ENCODE measurements at places on chromosomes 7 and 10.

DNA sequence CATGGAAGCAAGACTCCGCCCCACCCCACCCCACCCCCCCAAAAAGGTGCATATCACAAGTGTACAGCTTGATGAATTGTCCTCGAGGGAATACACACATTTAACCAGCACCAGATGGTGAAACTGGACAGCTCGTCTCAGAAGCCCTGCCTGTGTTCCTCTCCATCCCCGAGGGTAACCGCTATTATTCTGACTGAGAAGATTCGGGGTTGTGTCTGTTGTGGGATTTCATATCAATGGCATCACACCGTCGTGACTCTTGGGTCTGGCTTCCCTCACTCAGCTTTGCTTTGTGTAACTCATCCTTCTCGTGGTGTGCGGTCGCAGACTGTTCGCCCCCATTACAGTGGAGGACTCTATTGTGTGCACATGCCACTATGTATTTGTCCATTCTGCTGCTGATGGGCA lies 18.9 kb downstream of the PODXL start:
- no peak for DNase-seq

DNA sequence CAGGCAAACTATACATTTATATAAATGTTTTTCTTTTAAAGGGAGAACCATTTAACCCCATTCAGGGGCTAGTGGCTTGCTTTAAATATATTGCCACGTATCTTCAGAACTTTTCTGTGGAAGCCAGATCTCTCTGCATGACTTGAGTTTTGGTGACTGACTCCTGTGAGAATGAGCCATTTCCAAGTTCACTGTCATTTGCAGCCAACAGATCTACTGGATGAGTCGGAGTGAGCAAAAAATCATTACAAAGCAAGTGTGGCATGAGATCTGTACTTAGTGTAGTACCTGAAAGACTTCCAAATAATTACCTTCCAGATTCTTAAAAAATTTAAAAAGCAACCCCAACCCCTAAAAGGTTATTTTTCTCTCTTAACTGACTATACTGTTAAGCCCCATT lies 45.6 kb downstream of the PDSS1 start:
- DNase-seq = no peak

- DNase-seq = no peak
Observed at GRCh38 chr10:64785816-64786215, 1264.6 kb downstream of the REEP3 start.

GRCh38 chr7:107125475-107125874 lies 43.3 kb upstream of the HBP1 start:
- no peak for DNase-seq

DNA sequence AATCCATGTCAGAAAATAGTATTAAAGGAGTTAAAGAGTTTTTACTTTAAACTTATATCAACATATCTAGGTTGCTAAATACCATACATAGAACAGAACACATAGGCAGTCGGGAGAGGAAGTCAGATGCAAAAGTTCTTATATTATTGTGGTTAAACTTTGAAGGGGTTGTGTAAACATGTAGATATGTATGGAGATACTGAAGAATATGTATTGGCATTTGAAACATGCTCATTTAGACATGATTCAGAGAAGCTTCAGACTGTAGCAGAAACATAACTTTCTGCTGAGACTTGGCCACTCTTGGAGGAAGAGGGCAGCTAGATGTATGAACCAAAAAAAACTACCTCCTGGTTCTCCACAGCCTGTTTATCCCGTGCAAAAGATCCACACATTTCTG lies 103.5 kb upstream of the FERD3L start:
- DNase-seq = no peak

DNA sequence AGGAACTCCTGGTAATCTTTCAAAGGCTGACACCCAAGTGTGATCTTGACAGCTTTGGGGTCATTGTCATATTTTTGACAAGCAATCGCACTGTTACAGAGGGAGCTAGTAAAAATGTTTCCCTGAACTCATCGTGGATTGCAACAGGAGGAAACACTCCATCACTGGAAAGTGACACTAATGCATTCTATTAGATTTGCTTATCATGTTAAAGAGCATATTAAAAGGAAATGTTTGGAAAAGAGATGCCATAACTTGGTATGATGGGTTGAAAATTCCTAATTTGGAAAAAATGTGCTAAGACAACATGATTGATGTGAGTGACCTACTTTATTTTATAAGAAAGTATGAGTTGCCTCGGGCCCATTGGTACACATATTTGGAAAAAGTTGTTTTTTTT lies 22.7 kb upstream of the EMX2 start:
- no peak for DNase-seq

GRCh38 chr7:50212666-50213621 lies 91.6 kb upstream of the IKZF1 start:
- no peak for DNase-seq

GRCh38 chr10:22491480-22491879 lies 146.2 kb downstream of the SPAG6 start:
- DNase-seq = no peak

DNA sequence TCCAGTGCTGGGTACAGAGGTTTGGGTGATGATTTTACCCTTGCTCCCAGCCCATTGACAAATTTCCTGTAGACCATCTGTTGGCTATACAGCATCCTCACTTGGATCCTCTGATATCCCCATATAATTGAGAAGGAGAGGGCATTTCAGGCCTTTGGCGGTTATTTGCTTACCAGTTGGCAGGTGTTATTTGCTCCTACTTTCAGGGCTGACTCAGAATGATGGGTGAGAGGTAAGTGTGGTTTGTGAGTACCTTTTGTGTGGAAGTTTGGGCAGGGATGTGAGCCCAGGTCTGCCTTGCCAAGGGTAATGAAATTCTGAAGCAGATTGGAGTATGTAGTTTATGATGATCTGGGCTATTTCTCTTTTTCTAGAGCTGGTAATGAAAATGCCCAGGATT lies 93.6 kb downstream of the LRMDA start:
- no peak for DNase-seq

- no peak for DNase-seq
Observed at GRCh38 chr7:102811942-102812678, 63.3 kb downstream of the FAM185A start.

- DNase-seq = no peak
Observed at GRCh38 chr7:1463676-1464223, 4.5 kb upstream of the MICALL2 start.

DNA sequence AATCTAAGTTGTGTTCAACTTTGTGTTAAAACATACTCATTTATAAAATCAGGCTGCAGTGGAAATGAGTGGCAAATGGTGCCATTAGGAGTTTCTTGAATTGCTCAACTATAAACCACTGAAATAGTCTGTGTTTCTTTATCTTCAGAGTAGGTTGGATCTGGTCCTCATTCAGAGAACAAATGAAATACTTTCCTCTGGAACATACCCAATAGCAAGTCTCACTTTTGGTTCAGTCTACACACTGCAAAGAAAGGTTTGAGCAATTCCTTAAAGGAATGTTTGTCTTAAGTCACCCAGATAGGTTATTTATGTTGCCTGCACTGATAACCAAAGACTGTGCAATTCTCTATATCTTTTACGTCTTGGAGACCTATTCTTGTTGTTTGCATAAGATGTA lies 62.5 kb downstream of the ABCB4 start:
- DNase-seq = no peak

GRCh38 chr10:117694190-117694589 lies 151.6 kb downstream of the EMX2 start:
- DNase-seq = no peak

DNA sequence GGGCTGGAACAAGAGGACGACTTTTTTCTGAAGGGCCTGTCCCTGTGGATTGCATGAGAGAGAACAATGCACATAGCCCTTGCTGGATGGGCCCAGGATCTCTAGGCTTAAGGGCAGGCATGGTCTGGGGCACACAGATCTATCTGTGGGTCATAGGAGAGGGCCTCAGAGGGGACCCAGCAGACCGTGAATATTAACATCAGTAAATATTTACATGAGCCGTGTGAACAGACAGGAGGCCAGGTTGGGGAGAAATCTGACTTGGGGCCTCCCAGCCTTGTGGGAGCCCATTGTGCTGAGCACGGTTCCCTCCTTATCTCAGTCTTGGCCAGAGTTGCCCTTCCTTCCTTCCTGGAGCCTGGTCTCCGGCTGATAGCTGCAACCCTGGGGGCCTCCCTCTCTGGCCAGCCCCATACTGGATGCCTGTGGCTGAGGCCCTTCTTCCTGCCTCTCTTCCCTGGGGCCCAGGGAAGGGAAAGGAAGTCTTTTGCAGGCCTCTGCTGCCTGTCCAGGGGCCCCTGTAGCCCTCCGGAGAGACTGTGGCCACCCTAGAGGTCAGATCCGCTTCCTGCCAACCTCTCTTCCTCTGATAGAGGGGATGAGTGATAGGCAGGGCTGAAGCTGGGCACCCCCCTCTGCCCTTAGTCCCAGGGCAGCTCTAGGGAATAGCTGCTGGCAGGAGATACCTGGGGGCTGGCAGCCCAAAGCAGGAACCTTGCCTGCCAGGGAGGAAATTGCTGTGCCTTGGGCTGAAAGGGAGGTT lies 44.5 kb upstream of the TRIM8 start:
- no peak for DNase-seq

Data from left forelimb (tissue), 1 donor.